ENCODE measurements at places on chromosomes 1 and 21.

- no peak for DNase-seq
Measured at GRCh38 chr1:196214866-196215265, 393.4 kb downstream of the KCNT2 start.

GRCh38 chr1:207076181-207076955, 12.3 kb upstream of the C4BPB start:
- DNase-seq = no peak

DNA sequence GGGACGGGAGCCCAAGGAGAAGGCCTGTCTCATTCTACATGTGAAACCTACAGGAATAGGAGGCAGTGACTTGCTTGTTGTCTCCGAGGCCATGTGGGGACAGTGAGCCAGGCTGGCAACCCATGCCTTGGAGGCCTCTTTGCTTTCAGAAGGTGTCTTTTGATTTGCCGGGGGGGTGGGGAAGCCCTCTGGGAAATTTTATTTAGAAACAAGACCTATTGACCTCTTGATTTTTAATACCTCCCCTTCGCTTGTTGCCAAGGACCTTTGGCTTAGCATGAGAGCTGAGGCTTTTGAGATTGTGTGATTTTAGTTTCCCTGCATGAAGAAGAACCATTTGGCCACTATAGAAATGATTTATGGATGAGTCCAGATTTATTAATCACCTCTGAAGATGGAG, 4.1 kb downstream of the ARMH1 start:
- no peak for DNase-seq

DNA sequence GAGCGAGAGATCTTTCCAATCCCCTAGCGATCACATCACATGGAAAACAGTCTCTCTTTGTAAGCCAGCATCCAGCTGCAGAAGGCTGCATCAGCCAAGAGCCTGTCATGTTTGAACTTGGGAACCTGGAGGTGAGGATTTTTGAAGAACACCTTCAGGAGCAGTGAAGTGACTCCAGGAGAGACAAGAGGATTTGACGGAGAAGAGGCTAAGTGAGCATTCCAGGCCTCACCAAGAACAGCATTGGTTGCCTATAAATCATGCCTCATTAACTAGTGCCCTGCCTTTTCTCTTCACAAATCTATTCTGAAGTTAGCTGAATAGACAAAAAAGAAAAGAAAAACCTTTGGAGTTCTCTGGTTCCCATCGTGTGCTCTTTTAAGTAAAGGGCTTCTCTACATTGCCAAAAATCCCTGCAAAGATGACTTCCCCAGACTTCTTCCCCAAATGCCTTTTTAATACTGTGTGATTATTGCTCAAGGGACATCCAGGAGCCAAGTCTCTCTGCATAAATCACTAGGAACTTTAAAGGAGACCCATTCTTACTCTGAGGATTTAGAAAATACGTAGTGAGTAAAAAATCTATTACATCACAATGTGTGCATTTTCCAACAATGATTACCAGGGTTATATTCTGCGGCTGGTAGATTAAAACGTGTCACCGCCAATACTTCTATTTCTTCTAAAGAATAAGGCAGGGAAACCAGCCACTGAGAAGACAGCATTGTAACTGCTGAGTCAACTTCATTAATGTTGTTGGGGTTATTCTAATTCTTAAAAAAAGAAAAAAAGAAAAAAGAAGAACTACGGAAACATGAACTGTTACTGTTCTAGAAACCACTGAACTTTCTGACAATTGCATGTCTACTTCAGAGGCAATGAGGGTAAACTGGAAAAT, 95.2 kb downstream of the KIF14 start:
- DNase-seq = no peak

GRCh38 chr1:29986986-29987385, 736.4 kb downstream of the MATN1 start:
- DNase-seq = no peak

- DNase-seq = no peak
Measured at GRCh38 chr21:42311160-42311559, 4.0 kb downstream of the TFF3 start.

DNA sequence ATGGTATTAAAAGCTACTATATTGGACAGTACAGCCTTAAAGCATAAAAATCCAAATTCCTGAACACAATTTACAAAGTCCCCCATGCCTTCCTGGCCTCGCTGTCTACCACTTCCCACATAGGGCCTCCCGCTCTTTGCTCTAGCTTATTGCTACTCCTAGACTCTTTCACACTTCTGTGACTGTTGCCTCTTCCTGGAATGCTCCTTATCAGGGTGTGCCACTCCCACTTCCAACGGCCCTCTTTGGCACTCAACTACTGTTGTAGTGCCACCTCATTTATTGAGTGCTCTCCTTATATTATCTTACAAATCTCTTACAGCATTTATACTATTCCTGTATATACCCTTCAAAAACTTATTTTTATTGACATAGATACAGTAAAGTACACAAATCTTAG, 4.8 kb downstream of the SARS1 start:
- no peak for DNase-seq

GRCh38 chr1:15236746-15237145, 10.3 kb upstream of the FHAD1 start:
- DNase-seq = no peak

GRCh38 chr21:46527801-46528200, 69.1 kb downstream of the DIP2A start:
- no peak for DNase-seq

- DNase-seq = no peak
Measured at GRCh38 chr1:78092643-78093042, 46.9 kb downstream of the GIPC2 start.

DNA sequence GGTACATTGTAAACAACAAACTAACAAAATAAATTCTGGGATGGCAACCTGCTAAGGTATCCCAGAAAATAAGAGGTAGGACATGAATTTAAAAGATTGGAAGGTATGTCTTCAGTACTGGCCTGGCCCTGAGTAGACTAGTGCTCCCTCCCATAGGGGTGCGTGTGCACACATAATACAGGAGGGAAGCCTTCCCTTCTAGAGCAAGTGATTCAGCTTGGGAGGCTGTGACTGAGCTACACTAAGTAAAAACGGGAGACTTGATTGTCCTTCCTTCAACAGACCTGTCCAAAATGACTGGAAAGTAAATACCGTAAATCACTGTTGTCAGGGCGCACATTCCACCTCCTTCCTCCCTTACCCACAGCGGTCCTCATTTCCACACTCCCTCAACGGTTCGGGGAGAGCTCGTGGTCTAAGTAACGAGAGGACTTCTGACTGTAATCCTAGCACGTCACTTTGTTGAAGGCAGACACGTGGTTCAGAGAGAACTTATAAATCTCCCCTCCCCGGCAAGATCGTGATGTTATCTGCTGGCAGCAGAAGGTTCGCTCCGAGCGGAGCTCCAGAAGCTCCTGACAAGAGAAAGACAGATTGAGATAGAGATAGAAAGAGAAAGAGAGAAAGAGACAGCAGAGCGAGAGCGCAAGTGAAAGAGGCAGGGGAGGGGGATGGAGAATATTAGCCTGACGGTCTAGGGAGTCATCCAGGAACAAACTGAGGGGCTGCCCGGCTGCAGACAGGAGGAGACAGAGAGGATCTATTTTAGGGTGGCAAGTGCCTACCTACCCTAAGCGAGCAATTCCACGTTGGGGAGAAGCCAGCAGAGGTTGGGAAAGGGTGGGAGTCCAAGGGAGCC, at the start of gene TGFB2:
Gene TGFB2, plus strand, starts transcription at position 523 of the 859 bp plus-strand sequence. CDS start 1,366 bp downstream, outside the sequence.
- no peak for DNase-seq

- DNase-seq = no peak
Measured at GRCh38 chr1:93029317-93029716, 49.8 kb upstream of the MTF2 start.

GRCh38 chr21:37986751-37987399, 70.6 kb upstream of the KCNJ6 start:
- no peak for DNase-seq

DNA sequence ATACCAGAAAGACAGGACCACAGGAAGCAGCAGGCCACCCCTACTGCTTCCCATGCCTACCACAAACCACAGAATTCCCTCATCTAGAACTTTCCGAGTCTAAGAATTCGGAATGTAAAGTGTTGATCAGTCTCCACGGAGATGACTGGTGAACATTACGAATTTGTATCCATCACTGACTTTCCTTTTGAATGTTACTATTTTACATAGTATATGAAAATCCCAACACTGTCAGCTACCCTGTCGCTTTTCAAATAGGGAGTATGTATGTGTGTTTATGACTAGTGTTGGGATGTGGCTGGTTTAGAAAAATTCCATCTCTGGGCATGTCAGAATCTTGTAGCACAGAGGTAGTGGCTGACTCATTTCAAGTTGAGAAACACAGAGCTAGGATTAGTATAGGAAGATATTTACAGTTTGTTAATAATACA, 118.2 kb downstream of the COQ8A start:
- DNase-seq = no peak

GRCh38 chr1:22137004-22137720, 5.7 kb downstream of the WNT4 start:
- no peak for DNase-seq

GRCh38 chr1:207397525-207397926, 56.6 kb upstream of the CR2 start:
- no peak for DNase-seq

DNA sequence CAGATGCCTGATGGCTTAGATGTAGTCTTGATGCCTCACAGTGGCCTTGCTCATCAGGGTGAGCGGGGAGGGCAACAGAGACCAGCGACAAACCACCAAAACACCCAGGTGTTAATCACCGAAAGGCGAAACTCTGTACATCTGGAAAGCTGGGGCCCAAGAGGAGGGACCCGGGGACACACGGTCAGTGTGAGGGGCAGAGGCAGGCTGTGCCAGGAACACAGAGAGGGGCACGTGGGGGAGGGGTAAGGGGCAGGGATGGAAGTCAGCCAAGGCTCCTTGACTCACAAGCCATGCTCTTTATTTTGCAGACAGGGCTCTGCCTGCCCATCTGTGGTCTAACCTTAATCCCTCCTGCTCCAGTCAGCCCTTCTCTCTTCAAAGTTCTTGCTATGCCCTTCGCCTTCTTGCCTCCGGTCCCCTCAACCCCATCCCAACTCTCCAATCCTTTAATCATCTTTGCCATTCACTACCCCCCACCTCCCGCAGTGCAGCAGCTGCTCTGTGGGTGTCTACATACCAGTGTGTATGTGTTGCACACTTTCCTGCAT, 4.3 kb downstream of the MEF2D start:
- DNase-seq = no peak

GRCh38 chr1:240435996-240436566, 175.9 kb downstream of the GREM2 start:
- no peak for DNase-seq

- no peak for DNase-seq
Measured at GRCh38 chr1:240813720-240814119, 201.8 kb upstream of the GREM2 start.

- DNase-seq = no peak
Measured at GRCh38 chr1:168187177-168187576, 8.4 kb downstream of the TIPRL start.

- DNase-seq = no peak
Measured at GRCh38 chr21:28627691-28628090, 365.0 kb downstream of the LTN1 start.

Data from stimulated activated naive CD4-positive, alpha-beta T cell treated with Interleukin-2 at 50 U/mL for 16 hours (primary cell).